ENCODE measurements at places on chromosomes 6 and 20. TPM values are rescaled to one million over a fixed set of nuclear protein-coding genes. Genes with fewer than 3 reads are reported as not detected.

ESF1 gene
- 12.2 TPM for total RNA-seq

TSBP1 gene
- not detected for total RNA-seq

OR2H2 gene
- total RNA-seq = not detected

CASP8AP2 gene
- total RNA-seq = 14.4 TPM

CGA gene
- not detected for total RNA-seq

FAM209B gene
- total RNA-seq = not detected
